ENCODE measurements at places on chromosomes 3 and 15.
A peak's percentile ranks its signal among the peaks of the same experiment; 100 is the strongest.

DNA sequence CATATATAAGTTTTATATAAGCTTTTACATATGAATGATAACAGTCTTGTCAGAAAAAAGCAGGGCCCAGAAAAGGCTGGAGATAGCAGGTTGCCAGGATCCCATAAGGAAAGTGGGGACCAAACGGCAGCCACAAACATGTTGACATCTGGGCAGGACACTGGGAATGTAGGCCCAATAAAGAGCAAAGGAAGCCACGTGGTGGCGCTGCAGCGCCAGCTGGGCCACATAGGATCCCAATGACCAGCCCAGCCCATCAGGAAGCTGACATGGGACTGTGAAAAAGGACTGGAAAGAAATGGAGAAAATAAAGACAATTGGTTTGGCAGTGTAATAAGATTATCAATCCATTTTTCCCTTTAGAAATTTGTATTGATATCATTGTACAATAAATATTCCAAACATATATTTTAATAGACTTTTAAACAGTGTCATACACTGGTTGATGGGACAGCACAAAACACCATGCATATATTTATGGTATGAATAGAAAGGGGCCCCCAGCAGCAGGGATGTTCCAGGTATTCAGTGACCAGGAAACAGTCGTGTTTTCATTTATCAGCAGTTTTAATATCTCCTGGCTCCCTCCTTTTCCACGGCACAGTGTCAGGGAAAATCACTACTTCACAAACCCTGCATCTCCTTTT lies 89.0 kb upstream of the STRIT1 start:
- peak; percentile 27 for DNase-seq

DNA sequence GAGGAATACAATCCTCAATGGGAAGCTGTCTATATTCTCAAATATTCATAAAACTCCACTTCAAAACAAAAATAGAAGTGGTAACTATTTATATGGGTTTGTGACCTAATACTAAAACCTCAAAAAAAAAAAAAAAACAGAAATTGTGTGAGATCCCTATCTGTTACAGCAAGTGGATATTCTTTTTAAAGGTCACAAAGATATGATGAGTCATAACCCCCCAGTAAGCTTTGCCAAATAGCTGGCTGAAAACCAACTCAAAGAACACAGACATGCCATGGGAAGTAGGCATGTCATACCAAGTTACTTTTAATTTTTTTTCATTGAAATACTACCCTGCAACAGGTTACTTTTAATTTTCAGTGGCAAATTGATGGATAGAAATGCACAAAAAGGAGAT lies 62.5 kb downstream of the CBLB start:
- no peak for DNase-seq

- no peak for DNase-seq
Observed at GRCh38 chr15:53658827-53659555, 100.5 kb downstream of the WDR72 start.

- DNase-seq: no peak
Observed at GRCh38 chr3:127204841-127205582, 12.1 kb downstream of the PRR23E start.

- no peak for DNase-seq
Observed at GRCh38 chr3:42999632-43000031, 20.5 kb downstream of the GASK1A start.

DNA sequence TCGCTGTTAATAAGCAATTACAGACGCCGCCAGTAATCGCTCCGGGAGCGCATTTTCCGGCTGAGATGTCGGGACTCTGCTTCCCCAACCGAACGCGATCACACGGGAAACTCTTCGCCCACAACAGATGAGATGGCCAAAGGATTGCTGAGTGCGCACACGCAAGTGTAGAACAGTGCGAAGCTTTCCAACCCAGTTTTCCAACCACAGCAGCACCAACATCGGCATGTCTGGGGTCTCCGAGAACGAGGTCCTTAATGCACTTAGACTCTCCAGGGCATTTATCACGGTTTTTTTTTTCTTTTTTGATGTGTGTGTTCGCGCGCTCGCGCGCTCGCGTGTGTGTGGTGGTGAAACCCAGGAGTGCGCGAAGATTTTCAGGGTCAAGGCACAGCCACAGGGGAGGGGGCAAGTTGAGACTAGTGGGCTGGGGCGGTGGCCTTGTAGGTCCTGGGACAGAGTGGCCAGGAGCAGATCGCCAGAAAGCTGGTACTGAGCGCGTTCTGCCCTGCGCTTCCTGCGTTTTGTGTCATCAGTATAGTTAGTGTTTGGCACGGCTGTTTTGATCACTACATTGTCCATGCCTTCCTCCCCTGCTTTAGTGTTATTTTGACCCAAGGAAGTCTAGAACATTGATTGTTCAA lies 1.8 kb upstream of the EOMES start:
- no peak for DNase-seq

DNA sequence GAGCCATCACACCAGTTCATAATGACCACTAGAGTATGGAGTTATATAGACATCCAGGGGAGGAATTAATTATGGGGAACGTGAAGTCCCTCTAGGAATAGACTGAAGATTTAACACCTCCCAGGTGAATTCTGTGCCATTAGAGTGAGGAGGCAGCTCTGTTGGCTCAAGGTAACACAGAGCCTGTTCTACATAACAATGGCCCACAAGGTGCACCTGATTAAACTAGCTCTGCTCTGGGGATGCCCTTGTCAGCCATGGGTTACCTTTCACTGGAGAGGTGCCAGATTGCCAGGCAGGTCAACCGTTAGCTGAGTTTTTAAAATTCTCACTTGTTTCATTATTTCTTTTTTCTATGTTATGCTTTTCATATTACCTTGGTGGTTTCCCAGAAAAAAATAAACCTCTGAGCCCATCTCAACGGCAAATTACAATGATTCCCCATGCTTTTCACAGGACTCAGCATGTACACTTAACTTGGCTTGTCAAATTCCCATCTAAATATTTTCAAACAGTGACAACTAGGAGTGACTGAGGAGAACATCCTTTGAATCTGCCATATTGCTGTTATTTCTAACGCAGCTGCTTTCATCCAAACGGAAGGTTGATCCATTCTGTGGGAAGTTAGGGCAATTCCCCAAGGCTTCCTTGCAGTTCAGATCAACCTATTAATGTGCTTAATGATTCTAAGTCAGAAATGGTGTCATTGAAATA lies 512.9 kb downstream of the MCTP2 start:
- DNase-seq: no peak

- DNase-seq: peak; percentile 8
Observed at GRCh38 chr3:62201438-62202035, 171.8 kb downstream of the FEZF2 start.

- DNase-seq: no peak
Observed at GRCh38 chr15:59148153-59148833, 43.3 kb downstream of the CCNB2 start.

DNA sequence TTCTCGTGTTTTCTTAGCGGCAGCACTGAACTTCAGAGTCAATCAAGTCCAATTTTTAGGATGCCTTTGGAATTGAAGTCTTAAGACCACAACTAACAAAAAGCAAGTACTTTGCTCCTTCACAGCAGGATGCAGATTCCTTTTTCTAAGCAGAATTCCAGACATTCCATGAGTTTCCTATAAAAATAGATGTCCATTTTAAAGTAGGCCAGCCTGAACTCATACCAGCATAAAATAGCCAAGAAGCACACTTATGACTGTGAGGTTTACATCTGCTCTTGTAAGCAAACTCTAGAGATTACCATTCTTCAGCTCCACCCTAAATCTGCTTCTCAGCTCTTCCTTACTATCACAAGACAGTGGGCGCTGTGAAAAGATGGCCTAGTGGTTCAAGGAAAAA lies 85.8 kb downstream of the THBS1 start:
- no peak for DNase-seq

DNA sequence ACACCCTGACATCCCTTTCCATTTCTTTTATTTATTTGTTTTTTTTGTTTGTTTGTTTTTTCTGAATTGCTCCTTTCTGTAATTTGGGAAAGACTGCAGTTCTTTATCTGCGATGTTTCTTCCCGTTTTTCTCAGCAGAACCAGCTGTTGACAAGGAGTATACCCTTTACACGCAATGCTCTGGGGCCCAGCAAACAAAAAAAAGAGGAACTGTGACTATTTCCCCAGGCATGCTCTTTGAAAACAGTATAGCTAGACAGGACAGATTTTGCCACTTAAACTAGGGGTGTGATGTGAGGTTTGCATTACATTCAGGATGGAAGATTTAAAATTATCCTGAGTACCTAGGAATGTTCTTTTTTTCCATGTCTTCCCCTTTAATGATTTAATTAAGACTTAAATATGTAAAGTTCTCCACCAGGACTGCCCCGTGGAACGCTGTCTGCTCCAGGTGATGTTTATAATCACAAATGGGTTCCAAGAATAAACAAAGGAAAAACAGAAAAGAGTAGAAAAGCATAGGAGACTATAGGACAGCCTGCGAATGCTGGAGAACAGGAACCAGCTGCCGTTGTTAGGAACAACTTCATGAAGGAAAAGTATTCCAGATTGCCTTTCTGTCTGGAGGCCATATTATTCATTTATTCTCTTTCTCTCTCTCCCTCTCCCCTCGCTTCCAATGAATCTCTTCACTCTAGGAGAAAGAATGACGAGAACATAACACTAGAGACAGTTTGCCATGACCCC lies 43.3 kb downstream of the TGFBR2 start:
- DNase-seq: no peak

- no peak for DNase-seq
Observed at GRCh38 chr15:62248277-62248984, 83.3 kb upstream of the C2CD4B start.

GRCh38 chr15:89399238-89400115 lies 64.9 kb upstream of the POLG start:
- no peak for DNase-seq

GRCh38 chr3:152737021-152737908 lies 97.7 kb upstream of the P2RY1 start:
- no peak for DNase-seq

GRCh38 chr3:52140000-52140399 lies 14.2 kb downstream of the POC1A start:
- no peak for DNase-seq

DNA sequence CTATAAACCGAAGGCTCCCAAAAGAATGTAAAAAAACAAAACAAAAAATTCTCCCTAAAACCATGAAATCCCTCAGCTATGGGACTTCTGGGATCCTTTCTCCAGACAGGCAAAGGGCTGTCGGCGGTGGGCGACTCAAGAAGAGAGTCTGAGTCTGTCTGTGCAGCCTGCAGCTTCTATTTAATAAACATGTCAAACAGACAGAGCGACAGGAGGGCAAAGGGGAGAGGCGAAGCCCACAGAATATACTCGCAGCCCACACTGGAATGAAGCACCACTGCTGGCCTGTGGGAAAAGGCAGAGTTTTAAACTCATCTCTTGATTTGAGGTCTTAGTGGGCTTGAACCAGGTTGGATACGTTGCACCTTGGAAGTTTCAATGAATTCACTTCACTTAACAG lies 40.2 kb downstream of the ISL2 start:
- no peak for DNase-seq

DNA sequence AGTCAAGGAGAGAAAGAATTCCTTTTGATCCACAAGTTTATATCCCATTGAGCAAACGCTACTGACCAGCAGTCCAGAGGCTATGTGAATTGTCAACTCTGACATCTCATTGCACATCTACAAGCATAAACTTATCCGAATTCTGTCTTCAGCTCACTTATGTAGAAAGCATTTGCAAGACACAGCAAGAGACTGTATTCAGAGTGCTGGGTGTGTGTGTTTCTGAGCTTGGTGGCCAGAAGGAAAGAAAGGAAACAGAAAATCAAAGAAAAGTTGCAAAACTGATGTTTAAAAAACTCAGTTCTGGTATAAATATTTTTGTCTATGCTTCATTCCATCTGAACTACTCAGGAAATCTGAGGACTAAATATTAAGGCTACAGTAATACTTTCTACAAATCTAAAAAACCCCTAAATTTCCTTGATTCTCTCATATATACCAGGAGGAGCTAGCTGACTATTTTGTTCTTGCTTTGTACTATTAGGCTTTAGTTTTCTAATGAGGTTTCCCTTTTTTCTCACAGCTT lies 45.5 kb downstream of the LSAMP start:
- DNase-seq: no peak

- DNase-seq: no peak
Observed at GRCh38 chr15:31437686-31438085, 111.1 kb downstream of the KLF13 start.

DNA sequence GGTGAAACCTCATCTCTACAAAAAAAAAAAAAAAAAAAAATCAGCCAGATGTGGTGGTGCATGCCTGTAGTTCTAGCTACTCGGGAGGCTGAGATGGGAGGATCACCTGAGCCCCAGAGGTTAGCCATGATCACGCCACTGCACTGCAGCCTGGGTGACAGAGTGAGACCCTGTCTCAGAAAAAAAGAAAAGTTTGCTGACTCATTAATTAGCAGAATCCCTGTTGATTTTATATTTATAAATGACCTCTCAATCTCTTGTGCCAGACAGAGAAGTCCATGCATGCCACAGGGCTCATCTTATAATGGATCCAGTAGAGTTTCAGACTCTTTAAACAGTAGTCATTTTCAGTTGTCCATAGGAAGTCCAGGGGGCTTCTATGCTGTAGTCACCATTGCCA lies 32.9 kb downstream of the ABHD6 start:
- no peak for DNase-seq

GRCh38 chr3:4988983-4989834 lies 10.0 kb downstream of the BHLHE40 start:
- DNase-seq: no peak

DNA sequence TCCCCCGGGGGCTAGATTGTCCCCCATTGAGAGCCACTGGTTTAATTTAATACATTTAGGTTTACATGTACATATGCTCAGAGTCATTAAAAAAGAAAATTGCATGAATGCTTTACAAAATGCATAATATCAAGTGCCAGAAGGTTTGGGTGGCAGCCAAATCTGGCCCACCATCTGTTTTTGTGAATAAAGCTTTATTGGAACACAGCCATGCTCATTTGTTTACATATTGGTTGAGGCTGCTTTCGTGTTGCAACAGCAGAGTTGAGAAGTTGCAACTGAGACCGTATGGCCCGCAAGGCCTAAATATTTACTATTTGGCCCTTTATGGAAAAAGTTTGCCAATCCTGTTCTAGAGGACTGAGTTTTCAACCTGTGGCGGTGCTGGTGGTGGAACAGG lies 32.1 kb upstream of the RGMA start:
- DNase-seq: no peak

- no peak for DNase-seq
Observed at GRCh38 chr3:128307781-128308469, 154.6 kb downstream of the EEFSEC start.

GRCh38 chr3:147906285-147906684 lies 497.1 kb downstream of the ZIC1 start:
- DNase-seq: no peak

DNA sequence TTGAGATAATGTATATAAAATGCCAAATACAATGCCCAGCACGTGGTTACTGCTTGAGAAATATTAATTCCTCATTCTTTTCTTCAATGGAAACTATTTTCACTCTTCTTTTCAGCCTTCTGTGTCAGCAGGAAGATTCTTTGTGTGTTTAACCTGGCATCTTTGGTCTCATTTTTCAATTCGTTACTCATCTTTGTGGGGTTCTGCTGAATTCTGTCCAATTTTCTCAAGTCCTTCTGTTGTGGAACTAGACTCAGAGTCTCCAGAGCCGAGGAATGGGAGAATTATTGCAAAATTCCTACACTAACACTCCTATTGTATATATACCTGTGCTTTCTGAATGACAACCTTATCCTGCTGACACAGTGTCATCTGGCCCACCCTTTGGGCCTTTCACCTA lies 96.8 kb upstream of the RGMA start:
- DNase-seq: no peak

- no peak for DNase-seq
Observed at GRCh38 chr3:7734456-7734855, 767.2 kb upstream of the LMCD1 start.

- DNase-seq: no peak
Observed at GRCh38 chr3:178097576-178097975, 438.7 kb upstream of the KCNMB2 start.

- no peak for DNase-seq
Observed at GRCh38 chr3:140845882-140846281, 95.8 kb upstream of the SLC25A36 start.

Measured in Panc1 (cell line).